AG08396 (cell line): ENCODE measurements at places on chromosomes 16 and 17.

DNA sequence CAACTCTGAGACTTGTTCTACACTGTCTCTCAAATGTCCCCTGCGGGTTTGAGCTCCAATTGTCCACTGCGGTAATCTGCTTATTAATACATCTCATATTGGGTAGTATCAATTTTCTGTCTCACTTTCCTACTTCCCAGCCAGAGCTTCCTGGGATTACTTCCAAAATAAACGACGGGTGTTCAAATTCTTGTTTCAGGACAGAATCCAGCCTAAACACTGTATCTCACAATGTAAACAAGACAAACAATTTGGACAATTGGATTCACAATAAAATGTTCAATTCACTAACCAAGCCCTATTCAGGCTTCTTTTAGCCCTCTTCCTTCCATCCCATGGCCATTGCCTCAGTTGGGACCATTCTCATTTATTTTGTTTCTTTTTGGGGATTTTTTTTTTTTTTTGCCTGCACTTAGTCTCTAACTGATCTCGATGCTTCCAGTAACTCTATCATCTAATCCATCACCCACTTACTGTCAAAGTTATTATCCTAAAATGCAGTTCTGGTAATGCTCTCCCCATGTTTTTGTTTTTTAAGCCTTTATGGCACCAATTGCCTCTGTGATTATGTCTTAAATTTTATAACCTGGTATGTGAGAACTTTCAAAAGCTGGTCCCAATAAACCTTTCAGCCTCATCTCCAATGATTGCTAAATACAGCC lies 2.0 kb upstream of the VAT1L start:
- DNase-seq: no peak

DNA sequence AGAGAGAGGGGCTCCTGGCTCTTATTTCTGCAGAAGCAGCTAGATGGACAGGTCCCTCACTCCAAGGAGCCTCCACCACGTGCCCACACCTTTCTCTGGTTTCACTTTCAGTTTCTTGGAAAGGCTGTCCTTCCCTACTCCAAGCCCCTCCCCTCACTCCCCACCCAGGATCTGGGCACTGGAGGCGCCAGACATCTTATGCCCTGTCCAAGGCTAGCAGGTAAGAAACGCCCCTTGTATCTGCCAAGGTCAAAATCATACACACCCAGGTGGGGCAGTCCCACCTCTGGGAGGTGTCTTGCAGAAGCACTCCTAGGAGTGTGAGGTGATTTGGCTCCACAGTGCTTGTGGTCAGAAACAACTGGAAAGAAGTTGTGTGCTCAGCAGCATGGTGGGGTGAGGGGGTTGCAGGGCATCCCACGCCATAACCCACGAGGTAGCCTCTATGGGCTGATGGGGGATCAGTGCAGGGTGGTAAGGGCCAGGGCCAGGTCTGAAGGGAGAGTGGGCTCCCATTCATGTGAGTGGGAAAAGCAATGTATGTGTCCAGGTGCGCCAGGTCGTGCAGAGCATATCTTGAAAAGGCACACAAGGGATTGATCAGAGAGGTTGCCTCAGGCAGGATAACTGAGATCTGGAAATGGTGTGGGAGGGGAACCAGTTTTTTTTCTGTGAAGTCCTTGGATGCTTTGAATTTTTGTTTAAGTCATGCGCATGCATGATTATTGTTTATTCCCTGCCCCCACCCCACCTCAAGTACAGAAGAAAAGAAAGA lies 31.8 kb upstream of the PRM1 start:
- peak; percentile 48 for DNase-seq

DNA sequence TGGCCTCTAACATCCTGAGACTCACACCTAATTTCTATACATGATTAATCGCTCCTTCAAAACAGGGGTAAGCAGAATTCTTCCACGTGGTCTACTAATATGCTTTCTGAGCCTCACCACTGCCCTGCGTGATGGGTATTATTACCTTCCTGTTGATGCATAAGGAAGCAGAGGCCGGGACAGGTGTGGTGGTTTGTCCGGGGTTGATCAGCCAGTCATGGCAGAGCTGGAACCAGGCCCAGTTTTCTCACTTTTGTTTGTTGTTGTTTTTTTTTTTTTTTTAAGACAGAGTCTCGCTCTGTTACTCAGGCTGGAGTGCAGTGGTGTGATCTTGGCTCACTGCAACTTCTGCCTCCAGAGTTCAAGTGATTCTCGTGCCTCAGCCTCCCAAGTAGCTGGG lies 31.2 kb downstream of the RNF135 start:
- DNase-seq: no peak

DNA sequence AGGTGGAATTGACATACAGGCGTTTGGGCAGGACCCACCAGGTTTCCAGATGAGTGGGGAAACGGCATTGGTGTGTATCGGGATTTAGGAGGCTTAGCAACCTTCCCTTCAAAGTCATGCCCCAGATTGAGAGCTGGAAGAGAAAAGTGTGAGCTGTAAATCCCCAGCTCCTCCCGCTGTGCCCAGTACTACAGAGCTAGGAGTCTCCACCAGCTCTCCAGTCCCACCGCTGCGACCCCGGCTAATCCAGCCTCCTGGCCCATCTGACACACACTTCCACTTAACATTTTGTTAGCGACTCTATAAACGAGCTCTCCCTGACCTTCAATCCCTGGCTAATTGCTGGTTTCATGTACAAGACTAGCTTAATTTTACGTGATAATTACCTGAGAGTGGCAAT lies 29.9 kb upstream of the LHX1 start:
- DNase-seq: no peak

GRCh38 chr17:2796164-2797125 lies at the start of gene RAP1GAP2:
Gene RAP1GAP2 (plus strand): TSS chr17:2796438. CDS start chr17:2796528, 90 bp downstream.
- DNase-seq: no peak

DNA sequence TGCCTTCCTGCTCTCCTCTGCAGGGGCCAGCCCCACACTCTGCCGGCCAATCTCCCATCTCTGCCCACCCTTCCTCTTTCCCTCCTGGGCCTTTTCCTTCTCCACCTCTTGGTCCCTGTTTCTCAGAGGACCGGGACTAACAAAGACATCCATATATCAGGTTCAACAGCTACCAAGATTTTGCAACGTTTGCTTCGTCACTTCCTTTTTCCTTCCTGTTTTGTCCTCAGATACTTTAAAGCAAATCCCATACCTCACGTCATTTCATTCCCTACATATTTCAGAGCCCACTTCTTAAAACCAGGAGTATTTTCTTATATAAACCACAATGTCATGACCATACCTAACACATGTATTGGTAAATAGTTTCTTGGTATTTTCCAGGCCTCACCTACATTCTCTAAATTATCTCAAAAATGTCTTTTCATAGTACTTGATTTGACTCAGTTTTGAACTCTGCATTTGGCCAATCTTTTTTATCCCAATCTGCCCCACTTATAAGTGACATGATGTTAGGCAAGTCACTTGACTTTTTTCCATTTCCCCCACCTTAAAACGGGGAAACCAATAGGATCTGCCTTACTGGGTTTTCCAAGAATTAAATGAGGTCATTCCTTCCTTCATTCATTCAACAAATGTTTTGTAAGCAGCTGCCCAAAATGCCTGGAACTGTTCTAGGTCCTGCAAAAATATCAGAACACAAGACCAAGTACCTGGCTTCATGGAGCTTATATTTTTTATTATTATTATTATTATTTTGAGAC lies 7.2 kb upstream of the USP10 start:
- DNase-seq: no peak

GRCh38 chr17:79237448-79238053 lies 162.9 kb downstream of the ENGASE start:
- no peak for DNase-seq

GRCh38 chr16:19424478-19424877 lies 6.8 kb downstream of the TMC5 start:
- no peak for DNase-seq

DNA sequence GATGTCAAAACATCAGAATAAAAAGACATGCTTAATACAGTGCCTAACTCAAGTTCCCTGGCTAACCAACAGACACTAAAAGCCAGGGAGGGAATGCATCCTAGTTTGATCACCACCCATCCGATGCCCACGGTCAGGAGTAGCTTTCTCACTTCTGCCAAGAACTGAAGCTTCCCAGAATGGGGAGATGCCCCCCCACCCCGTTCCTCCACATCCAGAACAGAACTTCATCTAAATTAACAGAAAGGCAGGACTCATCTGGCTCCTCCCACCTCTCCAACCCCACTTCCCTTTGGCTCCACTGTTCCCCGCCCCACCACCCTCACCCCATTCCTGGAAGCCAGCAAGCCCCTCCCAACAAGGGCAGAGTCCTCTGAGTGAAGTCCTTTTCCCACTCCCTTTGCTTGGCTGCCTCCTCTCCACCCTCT lies 33.7 kb downstream of the GDE1 start:
- DNase-seq: no peak

- DNase-seq: no peak
Observed at GRCh38 chr16:53787423-53787822, 83.5 kb downstream of the FTO start.

GRCh38 chr17:42880776-42881310 lies 19.8 kb upstream of the G6PC1 start:
- DNase-seq: no peak

GRCh38 chr17:80931421-80932265 lies 60.0 kb upstream of the CHMP6 start:
- DNase-seq: peak; percentile 93

- peak; percentile 62 for DNase-seq
Observed at GRCh38 chr17:77316191-77316641, 175.4 kb downstream of the SEC14L1 start.

DNA sequence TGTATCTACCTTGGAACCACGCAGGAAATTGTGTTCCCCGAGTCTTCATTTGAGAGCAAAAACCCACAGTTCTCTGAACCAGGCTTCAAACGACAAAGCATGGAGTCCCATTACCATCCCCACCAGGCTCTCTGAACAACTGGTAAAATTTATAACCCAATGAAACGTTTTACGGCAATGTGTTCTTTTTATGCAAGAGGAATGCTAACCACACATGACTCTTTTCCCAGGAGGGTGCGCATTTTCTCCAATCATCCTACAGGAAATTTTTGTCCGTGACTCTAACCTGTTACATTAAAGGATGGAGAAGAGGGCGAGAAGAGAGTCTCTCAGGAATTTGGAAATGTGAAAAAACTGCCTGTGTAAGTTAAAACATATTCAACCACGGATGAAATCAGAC lies 17.8 kb downstream of the STX8 start:
- DNase-seq: no peak

DNA sequence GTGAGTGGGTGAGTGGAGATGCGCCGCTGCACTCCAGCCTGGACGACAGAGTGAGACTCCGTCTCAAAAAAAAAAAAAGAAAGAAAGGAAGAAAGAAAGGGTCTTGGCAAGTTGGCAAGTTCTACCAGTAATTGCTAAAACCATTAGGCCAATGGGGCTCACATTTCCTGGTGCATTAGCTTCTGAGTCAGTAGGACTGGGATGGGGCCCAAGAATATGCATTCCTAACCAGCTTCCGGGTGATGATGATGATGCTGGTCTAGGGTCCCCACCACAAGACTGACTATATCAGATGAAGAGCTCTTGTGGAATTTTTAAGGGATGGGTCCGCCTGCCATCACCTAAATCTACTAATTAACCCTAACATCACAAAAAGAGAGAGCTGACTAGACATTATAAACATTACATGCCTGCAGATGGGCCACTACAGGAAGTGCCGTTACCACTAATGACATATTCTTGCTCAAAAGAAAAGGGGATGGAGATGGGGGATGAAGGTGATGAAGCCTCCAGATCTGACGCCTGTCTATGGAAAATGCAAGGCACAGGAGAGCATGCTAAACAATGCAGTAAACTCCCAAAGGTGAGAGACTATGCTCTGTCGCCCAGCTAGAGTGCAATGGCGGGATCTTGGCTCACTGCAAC lies 13.1 kb downstream of the MYH11 start:
- peak; percentile 35 for DNase-seq

DNA sequence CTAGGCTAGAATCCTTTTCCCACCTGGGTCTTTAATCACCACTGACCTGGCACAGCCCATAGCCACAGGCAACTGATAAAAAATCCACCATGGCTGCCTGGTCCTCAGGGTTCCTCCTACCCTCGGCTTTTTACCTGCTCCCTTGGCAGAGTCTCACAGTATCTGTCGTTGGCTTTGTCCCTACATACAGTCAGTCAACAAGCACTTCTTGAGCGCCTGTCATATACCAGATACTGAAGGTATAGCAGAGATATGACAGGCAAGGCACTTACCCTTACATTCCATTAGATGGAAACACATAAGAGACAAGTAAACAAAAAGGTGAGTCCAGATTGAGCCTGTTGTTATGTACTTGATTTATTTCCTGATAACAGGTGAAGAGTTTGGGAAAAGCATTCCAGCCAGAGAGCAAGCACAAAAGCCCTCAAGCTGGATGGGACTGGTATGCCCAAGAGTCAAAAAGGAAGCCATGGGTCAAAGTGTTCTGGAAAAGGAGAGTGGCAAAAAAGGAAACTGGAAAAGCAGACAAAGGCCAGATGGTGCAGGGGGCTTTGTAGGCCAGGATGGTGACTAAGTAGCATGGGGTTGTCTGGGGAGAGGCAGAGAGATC lies 247.0 kb downstream of the CHD9NB start:
- no peak for DNase-seq

GRCh38 chr17:45171338-45172231 lies 9.9 kb downstream of the HEXIM2 start:
- no peak for DNase-seq

GRCh38 chr16:59373632-59374031 lies 639.5 kb upstream of the GOT2 start:
- no peak for DNase-seq

GRCh38 chr16:89257281-89257731 lies 39.8 kb downstream of the ZNF778 start:
- DNase-seq: peak; percentile 63

DNA sequence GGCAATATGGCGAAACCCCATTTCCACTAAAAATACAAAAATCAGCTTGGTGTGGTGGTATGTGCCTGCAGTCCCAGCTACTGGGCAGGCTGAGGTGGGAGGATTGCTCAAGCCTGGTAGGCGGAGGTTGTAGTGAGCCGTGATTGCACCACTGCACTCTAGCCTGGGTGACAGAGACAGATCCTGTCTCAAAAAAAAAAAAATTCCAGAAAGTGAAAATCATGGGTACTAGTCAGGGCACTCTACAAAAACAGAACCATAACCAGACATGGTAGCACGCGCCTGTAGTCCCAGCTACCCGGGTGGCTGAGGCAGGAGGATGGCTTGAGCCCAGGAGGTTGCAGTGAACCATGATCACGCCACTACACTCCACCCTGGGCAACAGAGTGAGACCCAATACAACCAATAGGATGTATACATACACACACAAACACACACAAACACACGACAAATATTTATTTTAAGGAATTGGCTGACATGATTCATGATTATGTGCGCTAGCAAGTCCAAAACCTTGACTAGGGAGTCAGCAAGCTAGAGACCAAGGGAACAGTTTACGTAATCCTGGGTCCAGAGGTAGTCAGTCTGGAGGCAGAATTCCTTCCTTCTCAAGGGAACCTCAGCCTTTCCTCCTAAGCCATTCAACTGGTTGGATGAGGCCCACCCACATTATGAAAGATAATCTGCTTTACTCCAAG lies 11.6 kb upstream of the GP1BA start:
- DNase-seq: no peak

DNA sequence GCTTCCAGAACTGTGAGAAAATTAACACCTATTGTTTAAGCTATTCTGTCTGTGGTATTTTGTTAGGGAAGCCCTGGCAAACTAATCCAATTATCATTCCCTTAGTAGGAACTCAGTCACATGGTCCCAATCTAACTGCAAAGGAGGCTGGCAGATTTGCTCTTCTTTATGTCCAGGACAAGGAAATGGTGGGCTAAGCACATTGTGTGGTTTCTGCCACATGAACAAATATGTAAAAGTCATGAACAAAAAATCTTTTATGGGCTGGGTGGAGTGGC lies 278.6 kb upstream of the RPL38 start:
- no peak for DNase-seq
